ENCODE measurements at places on chromosomes 7 and 10. TPM values are rescaled to one million over a fixed set of nuclear protein-coding genes. Genes with fewer than 3 reads are reported as not detected.

The ABI1 gene
- total RNA-seq = 46.1 TPM

DNA sequence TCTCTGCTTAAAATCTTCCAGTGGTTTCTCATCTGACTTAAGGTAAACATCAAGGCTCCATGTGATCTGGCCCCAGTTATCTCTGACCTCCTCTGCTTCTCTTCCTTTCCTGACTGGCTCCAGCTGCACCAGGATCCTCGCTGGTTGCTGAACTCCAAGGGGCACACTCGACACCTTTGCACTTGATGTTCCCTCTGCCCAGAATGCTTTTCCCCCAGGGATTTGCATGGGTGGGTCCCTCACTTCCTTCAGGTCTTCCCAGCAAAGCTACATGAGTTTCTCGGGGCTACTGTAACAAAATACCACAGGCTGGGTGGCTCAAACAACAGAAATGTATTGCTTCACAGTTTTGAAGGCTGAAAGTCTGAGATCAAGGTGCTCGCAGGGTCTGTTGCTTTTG, 166.0 kb upstream of the CDCA7L start:
- DNase-seq = no peak

GRCh38 chr7:40784176-40784575, 649.4 kb downstream of the SUGCT start:
- no peak for DNase-seq

- DNase-seq = no peak
Measured at GRCh38 chr7:148729984-148730733, 31.5 kb downstream of the CUL1 start.

The COL26A1 gene
- 11.6 TPM for total RNA-seq

The PSMG3 gene
- 27.5 TPM for total RNA-seq

The CTAGE4 gene
- total RNA-seq = 5.8 TPM

DNA sequence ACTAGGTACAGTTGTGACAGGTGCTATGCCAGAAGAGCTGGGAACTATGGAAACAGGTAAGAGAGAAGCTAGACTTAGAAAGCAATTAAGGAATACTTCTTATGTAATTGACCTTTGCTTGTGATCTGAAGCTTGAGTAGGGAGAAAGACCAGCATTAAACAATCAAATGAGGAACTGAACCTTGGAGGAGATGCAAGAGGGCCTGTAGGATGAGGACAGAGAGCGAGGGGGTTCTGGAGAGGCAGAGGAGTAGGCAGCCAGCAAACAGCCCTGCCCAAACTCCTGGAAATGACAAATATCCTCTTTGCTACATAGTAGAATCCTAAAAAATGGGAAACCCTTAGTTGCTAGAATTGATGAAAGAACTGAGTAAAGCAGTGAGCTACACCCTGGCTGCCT, 41.6 kb upstream of the FAM204A start:
- DNase-seq = no peak

- DNase-seq = no peak
Measured at GRCh38 chr7:54802841-54803240, 43.8 kb upstream of the SEC61G start.

DNA sequence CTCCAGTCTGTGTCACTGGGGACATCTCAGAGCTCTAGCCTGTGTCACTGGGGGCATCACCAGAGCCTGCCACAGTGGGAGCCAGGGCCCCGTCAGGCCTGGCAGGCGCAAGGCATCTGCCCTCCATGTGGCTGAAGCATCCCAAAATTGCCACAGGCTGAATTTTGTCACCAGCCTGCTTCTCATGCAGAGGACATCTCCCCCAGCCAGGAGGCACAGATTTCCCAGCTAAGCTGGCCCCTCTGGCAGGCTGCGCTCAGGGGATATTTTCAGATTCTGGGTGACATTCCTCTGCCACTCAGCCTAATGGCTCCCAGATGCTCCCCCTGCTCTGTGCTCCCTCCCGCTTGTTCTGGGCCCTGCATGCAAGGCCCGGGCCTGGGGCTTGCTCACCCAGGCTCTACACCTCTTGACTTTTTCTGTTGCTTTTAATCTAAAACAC, 64.6 kb downstream of the COL13A1 start:
- no peak for DNase-seq

DNA sequence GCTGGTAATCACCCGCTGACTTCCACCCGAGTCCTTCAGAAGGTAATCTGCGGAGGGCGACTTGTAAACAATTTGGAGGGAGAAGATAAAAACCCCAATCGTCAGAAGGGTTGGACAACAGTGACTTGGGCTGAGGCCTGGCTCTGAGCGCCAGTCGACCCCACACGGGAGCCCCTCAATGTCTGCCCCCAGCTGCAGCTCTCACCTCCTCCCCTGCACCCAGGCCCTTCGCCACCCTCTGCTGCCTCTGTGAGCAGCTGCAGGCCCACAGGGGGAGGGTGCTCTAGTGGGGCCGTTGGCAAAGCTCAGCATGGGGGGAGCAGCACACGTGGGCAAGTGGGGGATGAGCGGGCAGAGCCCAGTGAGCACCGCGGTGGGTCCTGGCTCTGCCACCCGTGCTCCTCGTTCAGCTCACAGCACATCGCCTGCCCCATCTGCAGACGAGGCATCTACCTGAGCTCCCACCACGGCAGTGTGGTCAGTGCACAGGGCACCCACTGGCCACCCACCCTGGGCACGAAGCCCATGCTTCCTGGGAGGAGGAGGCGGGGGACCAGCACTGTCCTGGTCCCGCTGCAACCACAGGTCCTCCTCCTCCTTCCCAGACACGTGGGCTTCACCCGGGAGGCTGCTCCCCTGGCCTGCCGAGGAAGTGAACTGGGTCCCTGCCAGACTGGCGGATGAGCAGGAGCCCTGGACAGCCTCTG, 280.5 kb downstream of the ELFN1 start:
- DNase-seq = no peak

- DNase-seq = no peak
Measured at GRCh38 chr7:12291870-12292269, 80.8 kb downstream of the TMEM106B start.

DNA sequence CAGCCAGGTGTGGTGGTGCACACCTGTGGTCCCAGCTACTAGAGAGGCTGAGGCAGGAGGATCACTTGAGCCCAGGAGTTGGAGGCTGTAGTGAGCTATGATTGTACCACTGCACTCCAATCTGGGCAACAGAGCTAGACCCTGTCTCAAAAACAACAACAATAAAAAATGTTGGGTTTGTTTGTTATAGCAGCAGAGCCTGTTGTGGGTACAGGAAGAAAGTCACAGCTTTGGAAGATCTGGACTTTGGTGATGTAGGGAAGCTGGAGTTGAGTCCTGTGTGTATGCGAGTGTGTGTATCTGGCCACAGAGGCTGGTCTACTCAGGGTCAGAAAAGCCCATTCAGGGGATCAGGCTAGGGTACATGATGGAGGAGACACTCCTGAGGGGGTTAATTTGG, 3.9 kb downstream of the GRID2IP start:
- no peak for DNase-seq

The ADCYAP1R1 gene
- total RNA-seq = 0.10 TPM

DNA sequence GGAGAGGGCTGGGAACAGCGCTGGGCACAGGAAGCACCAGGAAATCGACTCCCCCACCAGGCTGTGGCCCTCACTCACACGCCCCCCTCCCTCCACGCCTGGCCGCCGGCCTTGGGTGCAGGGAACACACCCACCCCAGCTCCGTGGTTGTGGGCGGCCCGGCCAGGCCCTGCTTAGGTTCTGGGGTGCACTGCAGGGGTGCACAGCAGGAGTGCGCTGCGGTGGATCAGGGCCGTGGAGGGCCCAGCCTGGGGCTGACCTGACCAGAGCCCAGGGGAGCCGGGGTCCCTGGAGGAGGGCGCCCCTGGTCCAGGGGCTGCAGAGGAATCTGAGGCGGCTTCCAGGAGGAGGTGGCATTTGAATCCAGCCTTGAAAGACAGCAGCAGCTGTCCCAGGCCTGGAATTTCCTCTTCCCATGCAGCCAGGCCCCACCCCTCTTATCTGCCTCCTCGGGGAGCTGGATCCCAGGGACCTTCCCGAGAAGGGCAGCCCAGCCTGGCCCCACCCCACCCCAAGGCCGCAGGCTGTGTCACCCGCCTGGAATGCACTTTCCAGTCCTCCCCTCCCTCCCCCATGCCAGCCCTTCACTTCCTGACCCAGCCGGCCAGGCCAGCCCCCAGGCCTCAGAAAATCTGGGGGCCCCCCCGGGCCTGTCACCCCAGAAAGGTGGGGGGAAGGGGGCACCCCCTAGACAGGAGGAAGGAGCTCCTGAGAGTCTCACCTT, 18.4 kb upstream of the PDGFA start:
- DNase-seq = peak; percentile 95
